Mesenchymal stem cell (in vitro differentiated cells and primary cell): ENCODE measurements at places on chromosomes 6 and 20.
A peak's percentile ranks its signal among the peaks of the same experiment; 100 is the strongest.

DNA sequence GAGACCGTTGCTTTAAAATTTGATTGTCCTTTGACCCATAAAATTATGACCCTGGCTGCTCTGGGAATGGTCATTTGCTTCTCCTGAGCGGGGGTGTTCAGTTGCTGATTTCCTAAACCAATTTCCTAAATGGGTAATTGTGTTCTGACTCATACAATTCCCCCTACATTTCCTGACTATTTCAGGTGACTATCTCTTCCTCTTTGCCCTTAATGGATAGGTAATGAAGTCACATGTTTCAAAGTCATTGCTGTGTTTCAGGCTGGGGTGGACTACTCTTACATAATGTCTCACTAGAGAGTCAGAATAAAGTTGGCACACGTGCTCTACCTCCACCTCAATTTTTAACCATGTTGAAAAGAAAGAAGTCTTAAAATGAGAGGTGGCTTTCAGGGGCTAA lies 109.8 kb downstream of the DOK5 start:
- H3K36me3 ChIP-seq, result no peaks in the 10 kb centered on the region
- DNase-seq, result no peak
- H3K4me3 ChIP-seq, result no peak overlapping the region
- H3K27me3 ChIP-seq, result no peaks in the 10 kb centered on the region
- H3K4me1 ChIP-seq, result no peaks in the 10 kb centered on the region
- no peak overlapping the region for H3K27ac ChIP-seq

GRCh38 chr6:169310983-169311382 lies 57.3 kb upstream of the THBS2 start:
- H3K4me1 ChIP-seq, result peaks cover 3% of the 10 kb centered on the region
- H3K27me3 ChIP-seq, result no peaks in the 10 kb centered on the region
- H3K4me3 ChIP-seq, result no peak overlapping the region
- H3K27ac ChIP-seq, result no peak overlapping the region
- H3K36me3 ChIP-seq, result no peaks in the 10 kb centered on the region
- no peak for DNase-seq

DNA sequence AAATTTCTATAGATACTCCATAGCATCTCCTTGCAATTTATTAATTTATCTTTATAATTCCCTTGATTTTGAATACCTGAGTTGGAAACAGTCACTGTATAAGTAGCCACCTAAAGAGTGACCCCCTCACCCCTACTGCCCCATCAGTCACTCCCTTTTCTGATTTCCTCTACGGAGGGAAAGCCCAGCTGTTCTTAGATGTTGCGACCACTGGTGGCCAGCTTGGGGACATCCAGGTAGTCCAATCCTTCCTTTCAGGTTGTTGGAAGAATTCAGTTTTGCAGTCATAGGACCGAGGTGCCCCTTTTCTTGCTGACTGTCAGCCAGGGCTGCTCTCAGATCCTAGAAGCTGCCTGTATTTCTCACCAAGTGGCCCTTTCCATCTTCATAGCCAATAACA lies 87.8 kb downstream of the BMP6 start:
- H3K4me3 ChIP-seq, result no peak overlapping the region
- H3K27me3 ChIP-seq, result no peaks in the 10 kb centered on the region
- DNase-seq, result no peak
- no peak overlapping the region for H3K27ac ChIP-seq
- no peaks in the 10 kb centered on the region for H3K36me3 ChIP-seq

- no peak overlapping the region for H3K4me3 ChIP-seq
- no peak for DNase-seq
- no peaks in the 10 kb centered on the region for H3K27me3 ChIP-seq
- no peaks in the 10 kb centered on the region for H3K4me1 ChIP-seq
- H3K36me3 ChIP-seq, result no peaks in the 10 kb centered on the region
- H3K27ac ChIP-seq, result no peak overlapping the region
These were observed 6.5 kb upstream of the TINAG start for GRCh38 chr6:54301770-54302169.

- H3K27ac ChIP-seq, result no peak overlapping the region
- no peaks in the 10 kb centered on the region for H3K27me3 ChIP-seq
- H3K4me1 ChIP-seq, result no peaks in the 10 kb centered on the region
- no peak overlapping the region for H3K4me3 ChIP-seq
- no peaks in the 10 kb centered on the region for H3K36me3 ChIP-seq
These were observed 33.1 kb upstream of the IRF4 start for GRCh38 chr6:358432-358831.

GRCh38 chr6:10316373-10316721 lies 98.5 kb downstream of the TFAP2A start:
- no peaks in the 10 kb centered on the region for H3K4me1 ChIP-seq
- H3K4me3 ChIP-seq, result no peak overlapping the region
- DNase-seq, result peak; percentile 72
- H3K27ac ChIP-seq, result peak overlapping the region; percentile 22
